Activated CD4-positive, alpha-beta T cell treated with anti-CD3 and anti-CD28 coated beads for 4 hours (primary cell): ENCODE measurements at places on chromosomes 3 and 15.

GRCh38 chr15:77144492-77145070, 73.7 kb upstream of the TSPAN3 start:
- no peak for DNase-seq

DNA sequence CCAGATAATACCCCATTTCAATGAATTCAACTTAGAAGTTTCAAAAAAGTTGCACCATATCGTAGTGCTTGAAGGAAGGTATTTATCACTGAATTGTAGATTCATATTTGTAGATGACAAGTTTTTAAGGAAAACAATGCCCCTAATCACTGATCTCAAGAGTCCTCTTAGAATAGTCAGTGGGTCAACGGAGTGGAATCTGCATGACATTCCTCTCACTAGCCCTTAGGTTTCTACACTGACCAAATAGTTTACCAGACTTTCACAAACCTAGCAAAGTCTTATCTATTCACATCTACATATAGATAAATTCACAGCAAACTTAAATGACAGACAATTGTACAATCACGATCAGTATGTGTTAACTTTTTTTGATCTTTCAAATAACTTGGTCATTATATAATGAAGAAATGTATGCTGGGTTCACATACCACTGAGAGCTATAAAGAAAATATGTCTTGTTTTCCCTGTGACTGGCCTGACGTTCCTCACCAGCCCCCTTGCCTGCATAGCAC, 35.7 kb upstream of the PHLDB2 start:
- DNase-seq, result no peak

DNA sequence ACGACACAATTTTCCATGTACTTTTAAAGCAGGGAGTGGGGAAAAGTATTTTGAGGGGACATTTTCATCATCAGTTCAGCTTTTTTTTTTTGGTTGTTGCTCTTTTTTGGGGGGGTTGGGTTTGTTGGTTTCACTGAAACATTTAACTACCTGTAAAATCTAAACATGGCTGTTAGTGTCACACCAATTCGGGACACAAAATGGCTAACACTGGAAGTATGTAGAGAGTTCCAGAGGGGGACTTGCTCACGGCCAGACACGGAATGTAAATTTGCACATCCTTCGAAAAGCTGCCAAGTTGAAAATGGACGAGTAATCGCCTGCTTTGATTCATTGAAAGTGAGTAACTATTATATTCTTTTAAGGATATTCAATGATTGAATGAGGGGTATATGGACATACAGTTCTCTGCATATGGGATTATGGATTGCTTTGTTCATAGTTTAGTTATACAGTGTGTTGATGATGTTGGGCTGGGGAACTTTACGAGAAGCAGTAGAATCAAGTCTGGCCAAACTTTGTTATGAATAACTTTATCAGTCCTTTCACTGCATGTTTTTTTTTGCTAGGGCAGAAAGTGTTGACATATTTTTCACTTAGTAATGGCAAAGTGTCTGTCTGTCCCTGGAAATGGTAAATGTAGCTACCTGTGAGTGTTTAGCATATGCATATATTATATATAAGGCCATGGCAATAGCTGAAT, 31.5 kb downstream of the MBNL1 start:
- no peak for DNase-seq

- no peak for DNase-seq
Measured at GRCh38 chr15:75027551-75027950, 4.2 kb downstream of the PPCDC start.

- DNase-seq, result no peak
Measured at GRCh38 chr3:134037168-134037567, 7.4 kb upstream of the SLCO2A1 start.

- DNase-seq, result no peak
Measured at GRCh38 chr15:68849497-68849896, 28.8 kb upstream of the ANP32A start.
